PC-9 (cell line): ENCODE measurements at places on chromosomes 1 and 21. TPM values are rescaled to one million over a fixed set of nuclear protein-coding genes. Genes with fewer than 3 reads are reported as not detected.

LORICRIN gene
- total RNA-seq: not detected in 2 replicates

DNA sequence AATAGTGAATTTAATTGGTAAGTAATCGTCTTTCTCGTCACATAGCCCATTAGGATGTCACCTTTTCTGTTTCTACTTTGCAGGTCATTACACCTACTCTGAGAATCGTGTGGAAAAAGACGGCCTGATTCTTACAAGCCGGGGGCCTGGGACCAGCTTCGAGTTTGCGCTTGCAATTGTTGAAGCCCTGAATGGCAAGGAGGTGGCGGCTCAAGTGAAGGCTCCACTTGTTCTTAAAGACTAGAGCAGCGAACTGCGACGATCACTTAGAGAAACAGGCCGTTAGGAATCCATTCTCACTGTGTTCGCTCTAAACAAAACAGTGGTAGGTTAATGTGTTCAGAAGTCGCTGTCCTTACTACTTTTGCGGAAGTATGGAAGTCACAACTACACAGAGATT lies 23.3 kb downstream of the PARK7 start:
- no peaks in the 10 kb centered on the region; the same call in 1 of the 2 replicates for H3K36me3 ChIP-seq
- H3K27ac ChIP-seq: no peak overlapping the region
- no peak overlapping the region for H3K4me3 ChIP-seq
- no peaks in the 10 kb centered on the region for H3K27me3 ChIP-seq
- no peak for DNase-seq

DNA sequence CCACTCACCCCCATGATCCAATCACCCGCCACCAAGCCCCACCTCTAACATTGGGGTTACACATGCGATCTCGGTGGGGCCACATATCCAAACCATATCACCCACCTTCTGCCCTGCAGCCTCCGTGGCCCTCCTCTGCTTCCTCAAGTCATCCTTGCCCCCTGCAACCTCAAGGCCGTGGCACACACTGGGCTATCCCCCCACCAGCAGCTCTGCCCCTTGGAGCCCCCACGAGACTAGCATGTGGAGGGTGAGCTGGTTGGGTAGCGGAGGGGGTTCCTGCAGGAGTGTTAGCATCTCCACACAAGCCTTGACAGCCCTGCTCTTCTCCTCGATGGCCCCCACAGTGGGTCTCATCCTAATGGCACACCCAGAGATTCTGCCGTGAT lies 100.8 kb downstream of the TOMM20 start:
- peaks cover 14% of the 10 kb centered on the region for H3K4me1 ChIP-seq
- no peak overlapping the region for H3K4me3 ChIP-seq
- H3K36me3 ChIP-seq: no peaks in the 10 kb centered on the region
- H3K27me3 ChIP-seq: no peaks in the 10 kb centered on the region
- DNase-seq: no peak

DNA sequence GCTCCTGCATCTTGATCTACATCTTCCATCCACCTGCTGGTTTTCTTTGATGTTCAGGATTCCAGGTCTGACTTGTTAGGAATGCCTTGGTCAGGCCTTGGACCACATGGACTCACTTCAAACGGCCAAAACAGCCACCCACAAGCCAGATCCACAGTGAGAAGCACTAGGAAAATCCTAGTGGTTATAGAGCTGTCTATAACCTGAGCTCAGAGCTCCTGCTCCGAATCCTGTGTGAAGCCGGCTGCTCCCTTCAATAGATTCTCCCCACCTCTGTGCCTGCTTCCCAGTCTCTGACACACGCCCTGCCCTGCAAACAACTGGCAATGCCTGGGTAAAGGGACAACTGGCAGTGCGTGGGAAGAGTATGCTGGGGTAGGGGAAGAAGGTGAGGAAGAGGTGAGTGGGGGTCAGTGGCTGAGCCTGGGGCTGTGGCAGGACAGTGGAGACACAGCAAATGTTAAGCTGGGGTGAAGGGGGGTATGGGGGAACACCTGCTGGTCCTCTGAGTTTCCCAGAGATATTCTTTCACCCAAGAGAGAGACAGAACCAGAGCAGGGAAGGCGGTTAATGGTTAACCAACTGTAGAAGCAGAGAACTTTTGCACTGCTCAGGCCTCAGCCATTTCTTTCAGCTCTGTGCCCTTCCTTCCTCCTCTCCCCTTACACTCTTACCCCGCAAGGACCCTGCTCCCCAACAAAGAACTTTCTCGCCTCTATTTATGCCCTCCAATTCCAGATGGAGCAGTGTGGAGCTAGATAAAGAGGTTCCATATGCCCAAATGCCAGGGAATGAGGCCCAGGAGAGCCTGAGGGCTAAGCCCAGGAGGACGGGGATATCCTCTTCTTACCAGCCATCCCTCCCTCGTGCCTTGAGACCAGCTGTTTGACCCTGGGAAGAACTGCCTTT lies 4.5 kb downstream of the PLXNA2 start:
- no peaks in the 10 kb centered on the region for H3K27me3 ChIP-seq
- H3K36me3 ChIP-seq: no peaks in the 10 kb centered on the region
- H3K4me1 ChIP-seq: peaks cover 52% of the 10 kb centered on the region
- H3K27ac ChIP-seq: no peak overlapping the region
- H3K4me3 ChIP-seq: no peak overlapping the region
- no peak for DNase-seq

- H3K4me1 ChIP-seq: no peaks in the 10 kb centered on the region
- H3K27me3 ChIP-seq: no peaks in the 10 kb centered on the region
- H3K4me3 ChIP-seq: no peak overlapping the region
- H3K27ac ChIP-seq: no peak overlapping the region
Measured at GRCh38 chr1:218573925-218574324, 228.8 kb downstream of the TGFB2 start.

DNA sequence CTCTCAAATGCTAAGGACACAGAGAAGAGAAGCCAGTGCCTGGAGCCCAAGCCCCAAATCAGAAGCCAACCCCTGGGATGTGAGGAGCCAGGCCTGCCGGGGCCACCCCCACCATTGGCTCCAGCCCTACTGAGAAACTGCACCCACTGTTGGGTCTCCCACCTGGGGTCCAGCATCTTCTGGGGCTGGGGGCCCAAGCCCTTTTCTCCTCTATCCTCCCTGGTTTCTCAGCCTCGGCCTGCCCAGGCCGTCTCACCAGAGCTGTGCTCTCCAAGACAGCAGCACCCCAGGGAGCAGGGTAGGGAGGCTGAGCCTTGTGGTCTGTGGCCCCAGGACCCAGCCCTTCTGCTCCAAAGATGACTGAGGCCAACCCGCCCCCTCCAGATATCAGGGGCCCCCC lies 37.9 kb downstream of the SDC3 start:
- no peaks in the 10 kb centered on the region for H3K27me3 ChIP-seq
- H3K4me3 ChIP-seq: no peak overlapping the region
- H3K27ac ChIP-seq: no peak overlapping the region
- H3K4me1 ChIP-seq: no peaks in the 10 kb centered on the region
- no peak for DNase-seq

DNA sequence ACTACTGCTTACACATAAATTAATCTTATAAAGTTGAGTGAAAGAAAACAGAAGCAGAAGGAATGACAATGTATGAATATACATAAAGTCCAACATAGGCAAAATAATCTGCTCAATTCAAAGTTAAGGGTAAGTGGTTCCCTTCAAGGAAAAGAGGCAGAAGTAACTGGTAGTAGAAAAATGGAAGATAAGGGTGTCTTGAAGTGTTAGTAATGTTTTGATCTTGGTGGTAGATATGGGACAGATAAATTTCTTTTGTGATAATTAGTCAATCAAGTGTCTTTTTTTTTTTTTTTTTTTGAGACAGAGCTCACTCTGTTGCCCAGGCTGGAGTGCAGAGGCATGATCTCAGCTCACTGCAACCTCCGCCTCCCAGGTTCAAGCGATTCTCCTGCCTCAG lies 12.7 kb downstream of the USP48 start:
- H3K36me3 ChIP-seq: no peaks in the 10 kb centered on the region
- H3K4me1 ChIP-seq: peaks cover 12% of the 10 kb centered on the region; the same call in 1 of the 2 replicates
- DNase-seq: no peak
- no peaks in the 10 kb centered on the region for H3K27me3 ChIP-seq
- no peak overlapping the region for H3K4me3 ChIP-seq
- no peak overlapping the region for H3K27ac ChIP-seq

GRCh38 chr1:205232127-205232820 lies 4.5 kb downstream of the TMCC2 start:
- H3K27ac ChIP-seq: no peak overlapping the region
- H3K36me3 ChIP-seq: no peaks in the 10 kb centered on the region
- peaks cover 5% of the 10 kb centered on the region; the same call in 1 of the 2 replicates for H3K27me3 ChIP-seq
- H3K4me3 ChIP-seq: no peak overlapping the region

- peaks cover 25% of the 10 kb centered on the region for H3K4me1 ChIP-seq
- H3K27me3 ChIP-seq: no peaks in the 10 kb centered on the region
- peaks cover 7% of the 10 kb centered on the region; the same call in 1 of the 2 replicates for H3K36me3 ChIP-seq
- DNase-seq: no peak
Measured at GRCh38 chr1:93078203-93078602, 880 bp upstream of the MTF2 start.

GRCh38 chr1:42442662-42443061 lies 13.2 kb downstream of the ZMYND12 start:
- DNase-seq: no peak
- no peak overlapping the region for H3K27ac ChIP-seq
- no peaks in the 10 kb centered on the region for H3K36me3 ChIP-seq
- no peaks in the 10 kb centered on the region for H3K27me3 ChIP-seq

TUT4 gene
- total RNA-seq: 76.8 and 78.3 TPM in 2 replicates

DNA sequence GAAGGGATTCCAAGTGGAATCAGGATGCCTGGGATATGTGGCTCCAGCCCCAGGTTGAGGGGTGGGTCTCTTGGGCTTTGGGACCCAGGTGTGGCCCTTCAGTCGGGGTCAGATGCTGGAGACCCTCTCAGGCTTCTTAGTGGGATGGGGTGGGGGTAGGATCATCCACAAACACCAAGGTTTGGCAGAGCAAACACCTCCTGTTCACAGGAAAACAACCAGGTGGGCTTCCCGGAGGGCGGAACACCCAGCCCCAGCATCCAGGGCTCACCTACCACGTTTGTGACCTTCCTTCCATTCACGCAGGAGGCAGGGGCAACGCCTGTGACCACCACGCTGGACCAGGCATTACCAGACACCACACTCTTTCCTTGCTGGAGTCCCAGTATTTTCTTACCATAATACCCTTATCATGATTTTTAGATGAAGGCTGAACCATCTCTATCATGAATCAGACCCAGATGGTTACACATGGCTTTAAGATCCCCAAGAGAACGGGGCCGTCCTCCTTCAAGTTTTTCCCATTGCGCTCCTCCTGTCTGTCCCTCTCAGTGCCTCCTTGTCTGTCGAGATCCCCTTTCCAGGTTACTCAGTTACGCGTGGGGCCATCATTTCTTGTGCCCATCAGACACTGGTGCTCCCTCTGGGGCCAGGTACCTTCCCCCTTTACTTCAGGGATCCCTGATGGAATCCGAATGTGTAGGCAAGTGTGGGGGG lies 428.2 kb downstream of the NPHP4 start:
- H3K4me1 ChIP-seq: no peaks in the 10 kb centered on the region
- no peaks in the 10 kb centered on the region for H3K36me3 ChIP-seq
- no peaks in the 10 kb centered on the region for H3K27me3 ChIP-seq
- H3K27ac ChIP-seq: no peak overlapping the region
- DNase-seq: no peak
- no peak overlapping the region for H3K4me3 ChIP-seq

- H3K4me1 ChIP-seq: no peaks in the 10 kb centered on the region
- H3K4me3 ChIP-seq: no peak overlapping the region
- H3K36me3 ChIP-seq: no peaks in the 10 kb centered on the region
- H3K27ac ChIP-seq: no peak overlapping the region
- no peaks in the 10 kb centered on the region for H3K27me3 ChIP-seq
- DNase-seq: no peak
Measured at GRCh38 chr1:63414691-63415365, 47.4 kb downstream of the ALG6 start.

GRCh38 chr1:85569122-85569521 lies 11.4 kb upstream of the CCN1 start:
- DNase-seq: no peak
- H3K4me1 ChIP-seq: peaks cover 49% of the 10 kb centered on the region
- no peak overlapping the region for H3K27ac ChIP-seq
- H3K27me3 ChIP-seq: no peaks in the 10 kb centered on the region

DNA sequence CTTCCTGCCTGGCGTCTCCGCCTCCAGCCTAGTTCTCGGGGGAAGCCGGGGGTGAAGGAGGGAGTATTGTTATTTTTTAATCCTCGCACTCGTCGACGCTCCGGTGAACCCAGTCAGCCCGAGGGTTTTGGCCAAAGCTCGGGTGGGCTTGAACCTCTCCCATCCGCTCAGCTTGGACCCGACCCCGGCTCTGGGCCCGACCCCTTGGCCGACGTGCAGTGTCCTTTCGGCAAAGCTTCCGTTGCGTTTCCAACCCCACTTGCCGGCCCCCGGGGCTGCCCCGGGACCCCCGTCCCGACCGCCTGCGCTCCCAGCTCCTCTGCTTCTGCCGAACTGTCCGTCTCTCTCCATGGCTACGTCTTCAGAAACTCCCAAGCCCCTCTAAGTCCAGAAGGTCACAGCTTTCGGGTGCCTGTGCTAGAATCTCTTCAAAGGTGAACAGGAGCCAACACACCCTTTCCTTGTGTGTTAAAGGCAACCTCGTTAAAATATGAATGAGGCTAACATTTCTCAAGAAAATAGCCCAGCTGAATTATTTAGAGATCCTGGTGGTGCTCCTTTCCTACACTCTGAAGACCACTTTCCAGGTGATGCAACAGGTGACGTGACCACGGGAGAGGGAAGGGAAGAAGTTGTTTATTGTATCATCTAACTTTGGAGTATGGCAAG lies 647 bp downstream of the DESI2 start:
- H3K27ac ChIP-seq: peak overlapping the region; percentile 48
- peak overlapping the region; percentile 76 for H3K4me3 ChIP-seq
- peak; percentile 6 for DNase-seq
- H3K4me1 ChIP-seq: peaks cover 28% of the 10 kb centered on the region
- no peaks in the 10 kb centered on the region for H3K27me3 ChIP-seq
